Muscle of arm (tissue), 14 donors: ENCODE measurements at places on chromosomes 12 and 14.

DNA sequence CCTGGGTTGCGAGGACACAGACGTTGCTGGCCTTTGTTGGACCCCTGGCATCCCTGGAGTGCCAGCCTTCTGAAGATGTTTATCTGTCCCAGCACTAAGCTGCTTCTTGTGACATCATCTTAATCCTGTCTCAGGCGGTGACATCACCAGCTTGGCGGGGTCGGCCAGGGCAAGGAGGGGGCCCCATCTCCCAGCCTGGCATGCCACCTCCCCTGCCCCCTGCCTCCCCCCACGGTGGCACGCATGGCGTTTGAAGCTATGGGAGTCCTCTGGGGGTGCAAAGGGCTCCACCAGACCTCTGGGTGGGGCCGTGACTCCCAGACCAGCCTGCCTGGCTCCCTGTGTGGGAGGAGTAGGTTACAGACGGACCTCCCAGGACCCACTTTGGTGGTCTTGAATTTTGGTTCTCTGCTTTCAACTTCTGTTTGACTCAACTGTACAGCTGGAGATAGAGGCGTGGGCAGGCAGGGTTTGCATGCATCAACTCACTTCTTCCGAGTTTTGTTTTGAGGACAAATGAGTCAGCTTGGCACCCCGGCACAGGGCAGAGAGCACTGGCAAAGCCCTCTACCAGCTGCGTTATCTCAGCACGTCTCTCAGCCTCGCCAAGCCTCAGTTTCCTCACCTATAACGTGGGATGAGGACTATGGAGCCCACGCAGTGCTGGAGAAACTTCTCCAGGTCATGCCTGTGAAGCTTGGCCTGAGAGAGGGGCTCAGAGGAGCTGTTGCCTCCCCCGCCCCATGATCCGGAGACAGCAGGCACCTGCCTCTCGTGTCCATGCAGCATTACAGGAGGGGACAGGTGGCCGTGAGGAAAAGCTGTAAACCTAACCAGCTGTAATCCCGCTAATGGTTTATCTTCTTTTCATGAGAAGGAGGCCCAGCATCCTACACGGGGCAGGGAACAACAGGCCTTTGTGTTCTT is 38.8 kb upstream of the EML1 start:
- DNase-seq = no peak

GRCh38 chr12:102120886-102121285 is 903 bp downstream of the PARPBP start:
- no peak for DNase-seq

DNA sequence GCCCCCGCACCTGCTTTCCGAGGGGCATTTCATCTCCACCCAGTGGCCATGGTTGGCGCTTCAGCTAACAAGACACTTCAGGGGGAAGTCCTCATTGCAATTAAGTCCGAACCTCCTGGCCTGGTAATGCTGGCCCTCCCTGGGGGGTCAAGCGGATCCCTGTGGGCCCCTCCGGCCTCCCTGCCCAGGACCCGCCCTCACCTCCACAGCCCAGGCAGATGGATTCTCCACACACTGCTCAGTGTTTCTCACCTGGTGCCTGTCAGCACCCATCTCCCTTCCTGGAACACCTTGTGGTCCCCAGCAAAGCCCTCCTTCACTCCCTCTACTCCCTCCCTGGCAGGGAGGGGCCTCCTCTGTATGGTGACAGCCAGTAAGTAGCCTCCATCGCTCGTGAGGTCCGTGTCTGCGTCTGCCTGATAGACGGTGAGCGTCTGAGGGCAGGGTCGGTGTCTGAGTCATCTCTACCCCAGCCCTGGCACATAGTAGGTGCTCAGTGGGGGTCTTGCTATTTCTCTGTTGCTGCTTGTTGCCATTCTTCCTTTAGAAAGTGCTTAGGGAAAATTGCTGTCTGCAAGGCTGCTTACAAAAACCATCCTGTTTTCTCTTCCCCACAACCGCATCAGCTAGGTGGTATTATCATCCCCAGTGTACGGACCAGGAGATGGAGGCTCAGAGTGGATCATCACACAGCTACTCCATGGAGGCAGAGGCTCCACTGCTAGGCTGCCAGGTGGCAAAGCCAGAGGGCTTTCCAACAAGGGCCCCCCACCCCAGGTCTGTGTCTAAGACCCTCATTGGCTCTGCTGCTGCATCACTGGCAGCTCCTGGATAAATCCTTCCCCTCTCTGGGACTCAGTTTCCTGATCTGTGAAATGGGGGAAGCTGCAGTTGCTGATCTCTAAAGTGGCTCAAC is 39.7 kb upstream of the EML1 start:
- DNase-seq = no peak

GRCh38 chr12:34253674-34254073 is 231.4 kb downstream of the ALG10 start:
- DNase-seq = no peak

GRCh38 chr12:98464190-98464589 is 51.2 kb upstream of the TMPO start:
- no peak for DNase-seq

DNA sequence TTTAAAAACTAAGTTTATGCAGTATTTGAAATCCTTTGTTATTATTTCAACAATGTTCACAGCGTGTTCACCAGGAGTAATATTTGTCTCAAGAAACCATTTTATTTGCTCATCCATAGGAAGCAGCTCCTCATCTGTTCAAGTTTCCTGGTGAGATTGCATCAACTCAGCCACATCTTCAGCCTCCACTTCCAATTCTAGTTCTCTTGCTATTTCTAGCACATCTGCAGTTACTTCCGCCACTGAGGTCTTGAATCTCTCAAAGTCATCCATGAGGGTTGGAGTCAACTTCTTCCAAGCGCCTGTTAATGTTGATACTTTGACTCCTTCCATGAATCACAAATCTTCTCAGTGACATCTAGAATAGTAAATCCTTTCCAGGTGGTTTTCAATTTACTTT is 18.0 kb downstream of the CLEC9A start:
- DNase-seq = no peak

GRCh38 chr14:68081489-68081888 is 261.9 kb downstream of the RAD51B start:
- DNase-seq = no peak

GRCh38 chr14:79293482-79294177 is 917.7 kb downstream of the DIO2 start:
- no peak for DNase-seq

DNA sequence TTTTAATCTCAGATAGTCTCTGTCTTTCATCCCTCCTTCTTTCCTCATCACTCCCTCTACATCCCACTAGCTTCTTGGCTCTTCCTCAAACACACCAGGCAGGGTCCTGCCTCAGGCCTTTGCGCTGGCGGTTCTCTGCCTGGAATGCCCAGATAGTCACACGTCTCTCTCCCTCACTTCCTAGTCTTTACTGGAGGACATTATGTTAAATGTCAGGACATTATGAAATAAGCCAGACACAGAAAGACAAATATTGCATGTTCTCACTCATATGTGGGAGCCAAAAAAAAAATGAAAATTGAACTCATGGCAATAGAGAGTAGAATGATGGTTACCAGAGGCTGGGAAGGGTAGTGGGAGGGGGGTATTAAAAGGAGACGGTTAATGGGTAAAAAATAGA is 442.0 kb downstream of the MED13L start:
- DNase-seq = no peak

DNA sequence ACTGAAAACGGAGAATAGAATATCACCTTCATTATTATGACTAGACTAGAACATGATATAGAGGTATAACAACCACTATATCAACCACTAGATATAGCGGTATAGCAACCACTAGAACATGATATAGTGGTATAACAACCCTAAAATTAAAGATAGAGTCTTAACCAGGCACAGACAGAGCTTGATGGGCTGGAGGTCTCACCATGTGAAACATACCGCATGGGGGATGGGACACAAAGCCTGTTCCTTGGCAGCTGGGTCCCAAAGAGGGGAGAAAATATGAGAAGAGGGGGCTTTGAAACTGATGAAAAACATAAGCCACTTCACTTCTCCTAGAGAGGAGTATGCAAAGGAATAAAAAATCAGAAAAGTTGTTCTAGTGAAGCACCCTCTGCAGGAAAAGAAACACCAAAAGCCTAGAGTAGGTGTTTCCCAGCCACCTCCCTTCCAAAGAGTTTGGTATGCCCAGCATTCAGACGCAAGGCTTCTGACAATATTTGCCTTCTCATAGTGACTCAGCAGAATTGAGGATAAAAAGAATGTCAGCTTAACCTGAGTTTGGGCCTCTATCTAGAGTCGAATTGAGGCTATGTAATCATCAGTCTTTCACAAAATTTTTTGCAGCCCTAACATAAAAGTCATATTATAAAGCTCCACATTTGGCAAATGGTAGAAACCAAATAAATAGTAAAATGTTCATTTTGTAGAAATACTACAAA is 316.4 kb downstream of the NOVA1 start:
- DNase-seq = no peak

DNA sequence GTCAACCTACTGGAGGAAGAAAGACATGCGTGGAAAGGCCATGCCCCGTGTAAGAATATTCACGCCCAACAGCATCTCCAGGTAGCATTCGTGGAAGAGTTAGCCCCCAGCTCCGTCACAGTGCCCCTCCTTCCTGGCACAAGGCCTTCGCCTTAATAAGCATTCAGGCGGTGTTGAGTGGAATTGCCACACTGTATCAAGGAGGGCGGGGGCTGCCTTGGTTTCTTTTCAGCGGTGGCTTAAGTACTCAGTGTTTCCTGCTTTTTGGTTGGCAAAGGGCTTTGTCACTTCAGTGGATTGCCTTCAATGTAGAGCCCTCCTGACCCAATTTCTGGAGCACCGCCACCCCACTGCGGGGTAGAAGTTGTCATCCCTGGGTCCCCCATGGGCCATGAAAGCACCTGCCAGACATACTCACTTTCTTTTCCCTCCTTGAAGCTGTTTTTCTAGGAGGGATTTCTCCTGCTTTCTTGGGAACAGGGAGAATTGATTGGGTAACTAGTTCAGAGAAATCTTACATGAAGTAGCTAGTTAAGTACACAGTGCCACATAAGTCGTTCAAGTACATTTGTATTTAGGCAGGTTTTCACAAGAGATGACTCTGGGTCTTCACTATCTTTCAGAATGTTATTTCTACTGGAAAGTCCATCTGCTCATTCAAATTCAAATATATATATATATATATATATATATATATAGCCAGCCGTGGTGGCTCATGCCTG is 65.5 kb upstream of the STON2 start:
- no peak for DNase-seq
